ENCODE measurements at places on chromosomes 7 and 10. TPM values are rescaled to one million over a fixed set of nuclear protein-coding genes. Genes with fewer than 3 reads are reported as not detected.

ATG9B gene
- total RNA-seq, result 4.6 TPM

GRCh38 chr10:101089520-101090299 is 27.9 kb downstream of the KAZALD1 start:
- no peaks in the 10 kb centered on the region for H3K36me3 ChIP-seq
- H3K4me1 ChIP-seq, result no peaks in the 10 kb centered on the region
- no peak overlapping the region for H3K4me3 ChIP-seq
- peaks cover 7% of the 10 kb centered on the region for H3K27me3 ChIP-seq
- H3K27ac ChIP-seq, result no peak overlapping the region

GRCh38 chr10:25261558-25261957 is 86.8 kb downstream of the GPR158 start:
- H3K27ac ChIP-seq, result no peak overlapping the region
- DNase-seq, result no peak
- no peaks in the 10 kb centered on the region for H3K27me3 ChIP-seq
- no peaks in the 10 kb centered on the region for H3K4me1 ChIP-seq
- no peak overlapping the region for H3K4me3 ChIP-seq
- H3K36me3 ChIP-seq, result no peaks in the 10 kb centered on the region

DNA sequence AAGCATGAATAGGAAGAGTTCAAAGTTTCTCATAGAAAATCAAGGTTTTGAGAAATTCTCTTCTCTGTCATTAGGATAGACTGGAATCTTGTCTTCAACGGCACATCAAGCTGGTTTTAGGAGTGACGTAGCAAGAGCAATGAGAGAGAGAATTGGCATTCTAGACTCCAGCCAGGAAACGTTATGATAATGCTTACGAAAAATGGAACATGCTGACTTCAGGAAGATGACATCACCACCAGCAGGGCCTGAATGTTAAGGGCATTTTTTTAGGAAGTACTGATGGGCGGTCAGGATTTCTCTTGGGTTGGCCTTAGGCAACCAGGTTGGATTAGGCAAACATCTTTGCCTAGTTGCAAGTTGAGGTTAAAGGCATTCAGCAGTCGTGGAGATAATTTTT is 213.2 kb upstream of the CTBP2 start:
- no peak for DNase-seq
- H3K4me1 ChIP-seq, result no peaks in the 10 kb centered on the region
- no peak overlapping the region for H3K27ac ChIP-seq
- H3K27me3 ChIP-seq, result no peaks in the 10 kb centered on the region

DNA sequence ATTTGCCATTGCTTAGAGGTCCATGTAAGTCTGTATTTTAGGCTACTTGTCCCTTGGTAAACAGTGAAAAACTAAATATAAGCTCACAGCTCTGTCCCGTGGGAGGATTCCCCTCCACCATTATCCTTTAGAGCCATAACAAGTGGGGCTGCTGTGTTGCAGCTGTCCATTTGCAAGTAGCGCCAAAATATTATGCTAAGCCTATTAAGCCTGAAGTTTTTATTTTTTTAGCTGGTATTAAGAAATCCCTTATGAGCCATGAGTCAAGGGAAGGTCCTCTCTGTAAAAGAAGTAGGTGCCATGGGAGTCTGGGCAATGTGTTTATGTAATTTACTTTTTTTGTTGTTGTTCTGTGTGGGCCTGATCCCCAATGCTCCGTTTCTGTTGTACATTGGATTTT is 183.9 kb downstream of the THSD7A start:
- H3K27me3 ChIP-seq, result no peaks in the 10 kb centered on the region
- no peak for DNase-seq

DNA sequence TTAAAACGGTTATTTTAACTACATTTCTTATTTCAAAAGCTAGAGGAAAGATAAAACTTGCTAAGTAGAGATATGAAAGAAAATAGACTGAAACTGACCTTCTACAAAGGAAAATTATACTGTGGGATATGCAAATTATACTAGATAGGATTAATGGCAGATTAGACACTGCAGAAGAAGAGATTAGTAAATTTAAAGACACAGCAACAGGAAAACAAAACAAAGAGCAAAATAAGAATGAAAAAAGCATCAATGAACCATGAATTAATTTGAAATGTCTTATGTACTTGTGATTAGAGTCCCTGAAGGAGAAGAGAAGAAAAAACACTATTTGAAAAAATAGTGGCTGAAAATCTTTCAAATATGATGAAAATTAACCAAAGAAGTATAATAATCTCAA is 52.3 kb downstream of the RNF32 start:
- no peak overlapping the region for H3K27ac ChIP-seq
- no peak for DNase-seq
- no peaks in the 10 kb centered on the region for H3K4me1 ChIP-seq
- H3K36me3 ChIP-seq, result no peaks in the 10 kb centered on the region
- H3K4me3 ChIP-seq, result no peak overlapping the region

GRCh38 chr10:100339236-100339635 is 7.8 kb upstream of the SCD start:
- H3K4me1 ChIP-seq, result peaks cover 12% of the 10 kb centered on the region
- H3K27ac ChIP-seq, result no peak overlapping the region
- DNase-seq, result no peak
- no peaks in the 10 kb centered on the region for H3K27me3 ChIP-seq
- no peaks in the 10 kb centered on the region for H3K36me3 ChIP-seq
- H3K4me3 ChIP-seq, result no peak overlapping the region

DNA sequence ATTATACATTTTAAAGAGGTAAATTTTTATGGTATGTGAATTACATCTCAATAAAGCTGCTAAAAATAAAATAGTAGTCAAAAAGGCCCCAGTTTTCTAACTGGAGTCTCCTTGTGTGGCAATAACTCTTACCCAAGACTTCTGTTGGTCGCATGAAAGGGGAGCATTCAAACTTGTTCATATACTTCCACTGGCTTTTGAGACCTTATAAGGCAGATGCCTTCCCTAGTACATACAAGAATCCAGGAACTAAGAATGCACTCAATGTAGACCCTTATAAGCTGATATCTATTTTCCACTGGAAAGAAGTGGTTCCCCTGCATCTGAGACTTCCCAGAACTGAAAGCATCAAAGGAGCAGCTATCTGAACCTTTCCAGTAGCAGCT is 13.0 kb downstream of the BCAP29 start:
- no peak overlapping the region for H3K27ac ChIP-seq
- H3K4me1 ChIP-seq, result no peaks in the 10 kb centered on the region
- no peaks in the 10 kb centered on the region for H3K27me3 ChIP-seq
- DNase-seq, result no peak

GRCh38 chr7:46685051-46685450 is 764.0 kb upstream of the IGFBP3 start:
- no peaks in the 10 kb centered on the region for H3K4me1 ChIP-seq
- H3K36me3 ChIP-seq, result no peaks in the 10 kb centered on the region
- H3K27me3 ChIP-seq, result no peaks in the 10 kb centered on the region
- H3K27ac ChIP-seq, result no peak overlapping the region
- no peak overlapping the region for H3K4me3 ChIP-seq
